ENCODE measurements at places on chromosomes 4 and X.

DNA sequence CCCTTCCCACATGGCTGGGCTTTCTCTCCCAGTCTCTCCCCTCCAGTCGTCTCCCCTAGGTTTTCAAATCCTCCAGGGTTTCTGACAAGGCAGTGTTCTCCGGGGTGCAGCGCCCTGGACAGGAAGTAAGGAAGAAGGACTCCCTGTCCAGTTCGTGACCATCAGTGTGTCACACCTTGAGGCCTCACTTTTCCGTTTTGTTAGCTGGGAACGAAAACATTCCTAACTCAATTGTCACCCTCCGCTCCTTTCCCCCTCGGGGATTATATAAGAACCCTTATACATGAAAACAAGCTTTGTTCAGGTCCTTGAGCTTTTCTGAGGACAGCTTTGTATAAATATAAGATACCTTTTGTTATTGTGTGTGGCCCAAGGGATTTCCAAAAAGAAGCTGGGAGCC lies 92.1 kb downstream of the KDR start:
- DNase-seq: no peak

DNA sequence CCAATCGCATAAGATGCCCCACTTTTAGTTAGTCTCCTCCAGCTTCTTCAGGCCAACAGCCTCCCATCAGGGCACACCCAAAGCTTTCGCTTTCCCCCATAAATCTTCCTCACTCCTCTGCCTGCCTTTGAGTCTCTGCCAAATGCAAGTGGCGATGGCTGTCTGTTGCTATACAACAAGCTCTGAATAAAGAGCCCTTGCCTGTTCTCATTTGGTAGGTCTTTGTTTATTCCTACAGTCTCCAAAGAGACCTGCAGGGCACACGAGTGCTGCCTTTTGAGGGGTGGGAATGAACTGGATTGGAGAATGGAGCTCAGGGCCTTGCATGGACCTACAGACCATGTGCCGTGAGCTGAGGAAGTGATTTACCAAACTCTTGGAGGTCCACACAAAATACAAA lies 52.2 kb upstream of the SOD3 start:
- no peak for DNase-seq

DNA sequence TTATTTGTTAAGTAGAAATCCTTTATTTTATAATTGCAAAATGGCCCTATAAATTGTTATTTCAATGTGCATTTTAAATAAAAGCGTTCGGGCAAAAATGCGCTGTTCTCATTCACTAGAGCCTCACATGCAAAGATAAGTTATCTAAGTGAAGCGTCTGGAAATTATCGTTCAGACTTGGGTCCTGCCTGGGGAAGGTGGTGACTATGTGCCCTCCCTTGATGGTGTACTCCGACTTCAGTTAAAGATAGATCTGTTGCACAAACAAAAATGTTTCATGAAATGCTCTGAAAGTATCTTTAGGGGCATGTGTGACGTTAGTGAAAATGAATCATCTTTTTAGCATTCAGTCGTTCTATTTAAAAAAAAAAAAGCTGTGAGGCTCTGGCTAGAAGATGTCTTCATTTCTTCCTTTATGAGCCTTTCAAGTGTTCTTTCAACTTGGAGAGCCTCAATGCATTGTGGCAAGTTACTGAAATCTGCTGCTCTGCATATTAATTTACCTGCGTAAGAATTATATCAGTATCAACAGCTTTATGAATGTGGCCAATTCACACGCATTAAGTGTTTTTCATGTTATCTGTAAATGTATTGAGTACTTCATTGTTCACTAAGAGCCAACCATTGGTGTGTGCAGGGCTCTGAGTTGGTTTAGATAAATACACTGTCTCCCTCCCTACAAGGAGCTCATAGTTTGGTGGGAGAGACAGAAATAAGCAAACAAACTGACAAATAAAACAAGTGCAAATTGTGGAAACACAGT lies 83.0 kb downstream of the AFF1 start:
- DNase-seq: no peak

DNA sequence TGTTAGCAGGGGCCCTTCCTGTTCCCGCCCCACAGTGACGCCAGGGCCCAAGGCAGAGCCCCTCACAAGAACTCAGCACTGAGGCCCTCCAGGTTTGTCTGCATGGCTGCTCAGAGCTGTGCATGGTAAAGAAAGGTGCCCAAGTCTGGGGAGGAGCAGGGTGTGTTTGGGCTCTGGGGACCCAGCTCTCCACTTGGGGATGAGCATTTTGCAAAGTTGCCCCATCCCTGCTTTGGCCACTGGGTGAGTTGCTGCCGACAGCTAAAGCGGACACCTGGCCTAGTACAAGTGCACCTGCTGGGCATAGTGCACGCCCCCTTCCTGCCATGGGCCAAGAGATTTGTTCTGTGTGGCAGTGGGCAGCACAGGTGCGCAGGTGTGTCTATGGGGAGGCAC lies 2.0 kb upstream of the MXD4 start:
- DNase-seq: no peak

DNA sequence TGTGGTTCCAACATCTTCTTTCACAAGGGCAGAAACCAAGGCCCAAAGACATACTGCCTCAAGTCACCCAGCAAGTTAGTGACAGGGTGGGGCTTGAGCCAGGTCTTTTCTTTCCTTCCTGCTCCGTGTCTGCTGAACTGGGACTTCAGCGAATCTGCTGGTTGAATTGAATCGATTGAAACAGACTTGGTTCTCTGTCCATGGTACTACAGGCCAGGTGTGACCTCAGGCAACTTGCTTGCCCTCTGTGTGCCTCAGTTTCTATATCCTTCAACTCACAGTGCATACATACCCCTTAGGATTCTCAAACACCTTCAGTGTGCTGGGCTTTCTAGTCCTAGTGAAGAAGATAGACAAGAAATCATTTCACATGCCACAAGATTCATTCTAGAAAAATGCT lies 2.0 kb upstream of the ABLIM2 start:
- no peak for DNase-seq

DNA sequence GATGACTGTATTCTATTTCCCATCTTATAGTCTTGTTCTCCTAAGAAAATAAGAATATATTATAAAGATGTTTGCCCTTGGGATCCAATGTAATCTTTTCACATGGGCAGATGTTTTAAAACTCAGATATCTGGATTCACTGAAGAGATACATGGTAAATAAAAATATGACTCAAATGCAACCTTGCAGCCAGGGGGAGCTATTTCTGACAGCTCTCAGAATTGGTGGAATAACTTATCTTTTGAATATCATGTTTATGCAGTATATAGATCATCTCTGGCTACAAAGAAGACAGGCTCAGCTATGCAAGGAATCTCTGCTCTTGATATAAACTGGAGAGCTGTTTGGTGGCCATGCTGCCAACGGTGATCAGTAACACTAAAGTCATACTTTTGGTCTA lies 274.7 kb downstream of the GLUD2 start:
- no peak for DNase-seq

DNA sequence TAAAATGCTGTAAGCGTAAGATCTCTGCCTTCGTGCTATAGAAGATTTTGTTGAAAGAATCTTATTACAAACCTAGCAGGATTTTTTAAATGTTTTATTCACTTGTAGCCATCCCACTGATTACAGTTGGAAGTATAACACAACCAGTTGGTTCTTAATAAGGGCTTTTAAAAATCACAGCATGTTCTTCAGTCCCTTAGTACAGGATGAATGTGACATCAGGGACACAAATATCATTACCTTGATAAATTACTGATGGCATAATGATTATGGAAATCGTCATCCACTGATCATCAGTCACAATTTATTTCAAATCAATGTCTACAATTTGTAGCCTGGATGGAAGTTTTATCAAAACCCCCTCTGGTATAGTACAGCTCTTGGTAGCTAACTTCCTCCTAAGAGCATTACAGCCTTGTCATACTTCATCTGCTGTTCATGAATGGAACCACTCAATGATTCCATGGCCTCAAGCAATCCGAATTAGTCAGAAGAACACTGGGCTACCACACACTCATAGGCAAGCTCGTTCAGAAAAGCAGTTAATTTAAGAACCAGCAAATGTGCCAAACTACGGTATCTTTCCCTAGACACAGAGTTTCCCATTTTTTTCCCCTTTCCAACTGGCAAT lies 389.2 kb upstream of the TENM3 start:
- no peak for DNase-seq

Data from vagina (tissue), 2 donors.